ENCODE measurements at places on chromosomes 16 and 17.

DNA sequence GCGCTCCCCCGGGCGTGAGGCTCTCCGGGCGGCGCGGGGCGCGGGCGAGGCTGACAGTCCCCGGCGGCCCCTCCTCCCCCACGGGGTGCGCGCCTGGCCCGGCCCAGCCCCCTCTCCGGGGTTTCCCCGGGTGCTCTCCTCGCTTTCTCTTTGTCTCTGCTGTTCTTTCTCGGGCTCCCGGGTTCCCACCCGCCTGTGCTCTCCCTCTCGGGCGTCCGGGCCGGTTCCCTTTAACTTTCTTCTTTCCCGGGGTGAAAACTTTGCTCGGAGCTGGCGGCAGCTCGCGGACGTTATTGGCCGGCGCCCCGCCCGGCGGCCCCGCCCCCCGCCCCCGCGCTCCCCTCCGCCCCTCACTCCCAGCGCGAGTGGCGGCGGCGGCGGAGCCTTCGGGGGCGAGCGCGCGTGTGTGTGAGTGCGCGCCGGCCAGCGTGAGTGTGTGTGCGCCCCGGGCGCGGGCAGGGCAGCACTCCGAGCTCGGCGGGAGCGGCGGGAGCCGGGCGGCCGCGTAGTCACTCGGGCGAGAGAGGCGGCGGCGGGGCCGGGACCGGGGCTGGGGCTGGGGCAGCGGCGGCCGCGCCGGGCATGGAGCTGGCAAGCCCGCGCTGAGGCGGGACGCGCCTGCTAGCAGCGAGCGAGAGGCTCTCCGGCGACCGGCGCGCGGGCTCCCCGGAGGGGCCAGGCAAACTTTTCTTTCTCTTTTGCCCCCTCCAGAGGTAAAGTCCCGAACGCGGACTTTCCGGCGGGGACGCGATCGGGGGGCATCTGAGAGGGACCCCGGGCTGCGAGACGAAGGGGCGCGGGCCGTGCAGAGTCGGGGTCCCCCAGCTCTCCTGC lies at the start of gene NTN1:
Gene NTN1, plus strand, starts transcription at position 353 of the 834 bp plus-strand sequence. CDS start 864 bp downstream, outside the sequence.
- DNase-seq = peak; percentile 37

DNA sequence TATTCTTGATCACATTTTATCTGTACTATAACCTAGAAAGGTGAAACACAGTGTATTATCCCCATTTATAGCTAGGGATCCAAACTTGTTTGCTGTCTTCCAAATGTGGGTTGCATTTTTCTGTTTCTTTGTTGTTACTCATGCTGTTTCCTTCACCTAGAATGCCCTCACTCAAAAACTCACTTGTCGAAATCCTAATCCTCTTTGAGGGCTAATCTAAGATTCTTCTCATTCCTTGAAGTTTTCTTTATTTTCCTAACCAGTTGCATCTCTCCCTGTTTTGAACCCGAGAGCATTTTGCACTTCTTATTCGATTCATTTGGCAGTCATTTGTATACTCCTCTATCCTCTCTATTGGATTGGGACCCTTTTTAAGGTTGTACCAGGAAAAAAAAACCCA lies 9.6 kb downstream of the CALCOCO2 start:
- no peak for DNase-seq

DNA sequence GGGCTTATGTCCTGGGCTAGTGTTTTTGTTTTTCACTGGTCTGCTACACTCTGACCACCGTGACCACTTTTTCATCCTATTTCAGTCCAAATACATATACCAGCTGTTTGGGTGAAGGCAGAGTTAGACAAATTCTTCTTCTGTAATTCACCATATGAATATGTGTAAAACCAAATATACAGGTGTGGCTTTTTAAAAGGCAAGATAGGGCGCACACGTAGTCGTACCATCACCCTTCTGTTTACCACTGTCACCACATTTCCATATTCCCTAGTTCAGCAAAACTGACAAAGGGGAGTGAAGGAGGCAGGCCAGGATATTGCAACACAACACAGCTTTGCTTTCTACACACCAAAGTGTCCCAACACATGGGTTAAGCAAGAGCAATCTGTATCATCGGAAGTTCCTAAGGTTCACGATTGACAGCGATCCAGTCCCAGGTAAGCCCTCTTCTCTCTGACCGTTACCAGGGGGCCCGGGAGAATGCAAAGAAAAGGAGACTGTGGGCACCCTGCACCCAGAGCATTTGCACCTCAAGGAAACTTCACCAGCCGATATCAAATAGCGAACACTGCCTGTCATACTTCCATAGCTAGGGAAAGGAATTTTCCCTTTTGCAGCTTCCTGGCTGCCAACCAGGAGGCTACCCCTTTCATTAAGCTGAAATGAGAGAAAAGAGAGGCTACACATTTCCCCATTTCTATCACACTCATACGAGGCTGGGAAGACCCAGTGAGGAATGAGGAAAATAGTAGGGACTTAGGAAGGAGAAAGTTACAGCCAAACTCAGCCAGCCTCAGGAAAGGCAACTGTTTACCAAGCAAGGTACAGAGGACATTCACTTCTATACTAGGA lies 23.1 kb downstream of the CREBBP start:
- no peak for DNase-seq

- DNase-seq = no peak
Measured at GRCh38 chr17:78337244-78338109, 22.4 kb downstream of the SOCS3 start.

DNA sequence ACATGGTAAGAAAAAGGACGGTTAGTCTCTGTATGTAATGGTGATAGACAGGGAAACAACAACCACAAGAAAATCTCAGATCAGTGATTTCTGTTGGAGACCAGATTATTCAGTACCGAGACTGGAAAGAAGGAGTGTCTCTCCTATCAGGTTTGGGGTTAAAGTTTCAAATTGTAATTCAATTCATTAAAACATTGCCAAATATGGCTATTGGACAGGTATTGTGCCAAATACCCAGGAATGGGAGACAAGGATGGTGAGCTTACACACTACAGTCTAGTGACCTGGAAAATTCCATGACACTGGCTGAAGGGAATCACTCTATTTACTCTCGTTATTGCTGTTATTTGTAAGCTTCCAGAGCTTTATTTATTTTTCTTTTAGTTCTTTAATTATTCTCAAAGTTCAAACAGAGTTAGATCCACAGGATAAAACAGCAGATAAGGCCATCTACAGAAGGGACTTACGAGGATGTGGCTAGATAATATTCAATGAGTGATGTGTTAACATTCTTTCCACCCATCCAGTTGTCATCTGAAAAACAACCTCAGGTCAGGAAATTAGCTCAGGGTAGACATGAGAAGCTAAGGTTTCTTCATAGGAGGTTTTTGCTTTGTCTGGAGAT lies 25.1 kb upstream of the MMD start:
- DNase-seq = no peak

DNA sequence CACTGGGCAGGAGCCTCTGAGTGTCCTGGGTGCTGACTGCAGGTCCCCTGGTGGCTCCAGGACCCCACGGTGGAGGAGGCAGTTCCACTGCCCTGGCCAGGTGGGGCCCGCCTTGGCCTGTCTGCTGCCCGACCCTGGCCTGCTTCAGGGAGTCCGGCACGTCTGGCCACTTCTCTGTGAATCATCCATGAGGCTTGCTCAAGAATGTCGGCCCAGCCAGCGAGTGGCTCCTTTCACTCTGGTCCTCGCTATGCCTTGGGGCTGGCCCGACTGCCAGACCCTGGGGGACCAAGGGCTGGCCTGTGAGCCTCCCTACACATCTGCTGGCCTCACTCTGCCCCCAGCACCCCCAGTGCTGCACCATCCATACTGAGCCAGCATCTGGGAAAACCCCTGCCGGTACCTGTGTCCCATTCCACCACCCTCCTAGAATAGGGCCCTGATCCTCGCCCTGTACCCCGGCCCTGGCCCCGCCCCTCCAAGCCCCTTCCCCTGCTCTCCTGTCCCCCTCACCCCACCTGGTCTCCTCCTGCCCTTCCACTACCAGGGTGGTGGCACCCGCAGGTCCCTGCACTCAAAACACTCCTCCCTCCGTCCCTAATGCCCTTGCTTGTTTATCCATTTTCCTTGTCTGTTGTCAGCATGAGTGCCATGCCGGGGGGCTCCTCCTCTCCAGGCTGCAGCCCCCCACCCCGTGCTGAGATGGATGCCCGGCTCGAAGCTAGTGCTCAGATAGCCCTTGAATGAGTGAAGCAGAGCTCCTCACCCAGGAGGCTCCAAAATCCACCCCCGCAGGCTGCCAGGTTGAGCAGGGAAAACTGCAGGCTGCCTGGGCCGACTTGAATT lies 35.5 kb downstream of the ADCY7 start:
- DNase-seq = no peak

GRCh38 chr17:49633250-49633649 lies 44.6 kb downstream of the SPOP start:
- DNase-seq = no peak

DNA sequence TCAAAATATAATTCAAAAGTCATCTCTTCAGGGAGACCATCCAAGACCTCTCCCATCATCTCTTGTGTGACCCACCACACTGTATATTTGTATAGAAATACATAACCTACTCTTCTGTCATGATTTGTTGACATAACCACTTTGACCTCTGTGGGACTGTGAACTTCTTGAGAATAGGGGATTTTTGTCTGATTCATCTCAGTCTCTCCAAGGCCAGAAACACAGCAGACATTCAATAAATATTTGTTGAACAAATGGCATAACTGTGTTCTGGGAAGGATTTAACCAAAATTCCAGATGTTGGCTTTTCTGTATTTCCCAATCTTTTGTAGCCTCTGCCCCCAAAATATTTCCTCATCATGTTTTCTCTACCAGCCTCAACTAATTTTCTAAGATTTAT lies 169.7 kb downstream of the CDH11 start:
- no peak for DNase-seq

DNA sequence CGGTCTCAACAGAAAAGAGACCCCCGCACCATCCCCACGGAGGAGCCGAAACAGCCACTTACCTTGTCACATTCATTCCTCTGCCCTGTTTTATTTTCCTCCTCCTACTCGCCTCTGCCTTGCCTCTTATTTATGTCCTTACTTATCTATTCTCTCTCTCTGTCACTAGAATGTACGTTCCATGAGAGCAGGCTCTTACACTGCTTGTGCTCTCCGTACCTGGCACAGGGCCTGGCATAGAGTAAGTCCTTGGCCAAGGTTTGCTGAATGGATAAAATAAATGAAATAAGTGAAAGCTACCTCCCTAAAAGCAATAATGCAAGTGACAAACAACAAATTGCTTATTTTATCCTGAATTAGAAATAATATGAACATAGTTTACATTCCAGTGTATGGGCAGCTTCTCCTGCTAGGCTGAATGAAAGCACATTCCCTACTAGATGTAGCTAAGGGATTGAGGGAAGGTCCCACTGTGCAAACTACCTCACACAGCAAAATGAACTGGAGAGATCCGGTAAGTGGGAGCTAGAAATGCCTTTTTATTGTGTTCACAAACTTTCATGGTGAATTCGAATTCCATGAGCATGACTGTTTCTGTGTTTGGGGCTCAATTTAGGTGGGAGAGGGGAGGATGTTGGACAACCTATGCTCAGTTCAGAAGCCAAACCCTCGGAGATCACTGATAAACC lies 173.1 kb downstream of the PARN start:
- DNase-seq = no peak

- no peak for DNase-seq
Measured at GRCh38 chr17:45404870-45405249, 27.8 kb downstream of the ARHGAP27 start.

GRCh38 chr17:81687770-81688541 lies 4.1 kb downstream of the HGS start:
- no peak for DNase-seq

GRCh38 chr16:57284209-57284951 lies at the start of gene PLLP:
TSS of gene PLLP (minus strand) at chr16:57284672. CDS start at chr16:57284540, 132 bp downstream.
- DNase-seq = no peak

- no peak for DNase-seq
Measured at GRCh38 chr16:89366561-89367537, 123.5 kb downstream of the ANKRD11 start.

DNA sequence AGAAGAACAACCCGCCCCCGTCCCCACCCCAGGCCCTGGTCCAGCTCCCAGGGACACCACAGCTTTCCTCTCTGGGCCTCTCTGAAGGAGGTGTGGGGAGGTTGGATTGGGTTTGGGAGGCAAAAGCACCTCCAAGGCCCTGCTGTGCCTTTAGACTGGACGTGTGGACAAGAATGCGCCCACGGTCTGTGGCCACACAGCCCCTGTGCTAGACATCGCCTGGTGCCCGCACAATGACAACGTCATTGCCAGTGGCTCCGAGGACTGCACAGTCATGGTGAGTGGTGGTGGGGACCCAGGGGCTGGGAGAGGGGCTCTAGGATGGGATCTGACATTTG lies 3.0 kb downstream of the CORO1A start:
- DNase-seq = no peak

GRCh38 chr16:88017587-88018101 lies 66.4 kb downstream of the BANP start:
- DNase-seq = no peak

DNA sequence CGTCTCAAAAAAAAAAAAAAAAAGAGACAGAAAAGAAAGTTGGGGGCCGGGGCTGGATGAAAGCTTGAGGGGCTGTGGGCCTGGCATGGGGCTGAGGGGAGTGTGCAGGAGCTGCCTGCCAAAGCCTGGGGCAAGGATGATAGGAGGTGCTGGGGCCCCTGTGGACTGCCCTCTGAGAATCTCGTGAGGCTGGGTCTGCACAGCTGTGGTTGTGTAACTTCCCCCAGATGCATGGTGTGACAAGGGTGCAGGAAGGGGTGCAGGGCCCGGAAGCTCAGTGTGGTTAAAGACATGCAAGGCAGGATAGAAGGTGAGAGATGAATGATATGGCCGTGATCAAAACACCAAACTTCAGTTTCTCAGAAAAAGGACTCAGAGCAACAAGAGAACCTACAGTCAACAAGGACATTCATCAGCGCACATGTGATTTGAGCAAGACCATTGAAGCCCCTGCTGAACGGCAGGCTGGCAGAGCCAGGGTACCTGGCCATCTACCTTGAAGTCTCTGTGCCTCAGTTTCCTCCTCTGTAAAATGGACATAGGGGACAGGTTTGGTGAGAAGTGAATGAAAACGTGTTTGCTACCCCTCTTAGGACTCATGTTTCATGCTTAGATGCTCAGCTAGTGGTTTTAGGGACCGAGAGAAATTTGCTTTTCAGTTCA lies 9.6 kb downstream of the IL32 start:
- DNase-seq = peak; percentile 68

DNA sequence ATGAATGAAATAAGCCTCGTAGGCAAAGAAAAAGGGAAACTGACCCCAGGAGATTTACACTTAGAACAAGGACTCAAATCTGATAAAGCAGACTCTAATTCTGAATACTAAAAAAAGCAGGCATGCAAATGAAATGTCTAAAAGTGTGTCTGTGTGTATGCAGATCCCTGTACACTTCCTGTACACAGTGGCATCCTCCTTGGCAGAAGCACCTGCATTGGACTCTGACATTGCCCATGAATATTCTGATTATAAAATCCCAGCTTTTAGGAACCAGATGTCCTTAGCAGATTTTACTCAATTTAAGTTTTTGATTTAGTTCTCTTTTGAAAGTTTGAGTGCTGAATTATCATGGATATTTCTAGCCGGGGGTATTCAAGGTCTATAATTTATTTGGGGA lies 306.0 kb upstream of the CDH8 start:
- DNase-seq = no peak

GRCh38 chr16:9176547-9177418 lies 85.3 kb downstream of the HAPSTR1 start:
- DNase-seq = no peak

GRCh38 chr17:69448431-69449102 lies 34.1 kb downstream of the MAP2K6 start:
- no peak for DNase-seq

GRCh38 chr16:87361916-87362619 lies 21.5 kb downstream of the FBXO31 start:
- no peak for DNase-seq
